ENCODE measurements at places on chromosomes 3 and 15.

DNA sequence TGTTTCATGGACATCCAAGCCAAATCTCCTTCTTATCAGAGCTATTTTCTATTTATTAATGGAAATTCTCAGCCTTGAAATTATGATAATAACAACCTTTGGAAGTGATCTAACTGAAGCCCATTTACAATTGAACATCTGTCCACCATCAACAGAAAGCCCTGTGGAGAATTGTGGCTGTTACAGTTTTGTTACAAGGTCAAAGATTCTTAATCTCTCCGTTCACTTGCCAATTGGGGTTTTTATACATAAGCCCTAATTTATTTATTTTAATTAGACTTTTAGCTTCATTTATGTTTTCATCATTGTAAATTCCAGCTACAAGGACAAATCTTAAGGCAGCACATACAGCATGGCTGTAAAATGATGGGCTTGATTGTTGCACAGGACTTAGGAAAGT lies 3.3 kb downstream of the CERS3 start:
- DNase-seq: no peak

DNA sequence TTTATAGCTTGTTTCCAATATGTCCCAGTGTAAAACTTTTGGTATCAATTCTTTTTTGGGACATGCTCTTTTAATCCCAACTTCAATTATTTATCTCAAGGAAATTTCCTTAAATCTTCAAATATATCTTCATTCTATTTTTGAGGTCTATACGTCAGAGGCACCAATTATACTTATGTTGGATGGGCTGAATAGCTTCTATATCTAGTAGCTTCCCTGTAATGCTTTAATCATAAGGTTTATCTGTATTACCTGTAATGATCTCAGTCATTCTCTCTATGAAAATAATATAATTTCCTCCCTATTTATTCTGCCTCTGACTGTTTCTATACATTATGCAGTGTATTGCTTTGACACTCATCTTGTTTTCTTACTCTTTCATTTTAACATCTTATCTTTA lies 29.9 kb upstream of the MCCC1 start:
- no peak for DNase-seq

GRCh38 chr3:149384911-149385321 lies 7.5 kb upstream of the TM4SF1 start:
- peak; percentile 88 for DNase-seq

DNA sequence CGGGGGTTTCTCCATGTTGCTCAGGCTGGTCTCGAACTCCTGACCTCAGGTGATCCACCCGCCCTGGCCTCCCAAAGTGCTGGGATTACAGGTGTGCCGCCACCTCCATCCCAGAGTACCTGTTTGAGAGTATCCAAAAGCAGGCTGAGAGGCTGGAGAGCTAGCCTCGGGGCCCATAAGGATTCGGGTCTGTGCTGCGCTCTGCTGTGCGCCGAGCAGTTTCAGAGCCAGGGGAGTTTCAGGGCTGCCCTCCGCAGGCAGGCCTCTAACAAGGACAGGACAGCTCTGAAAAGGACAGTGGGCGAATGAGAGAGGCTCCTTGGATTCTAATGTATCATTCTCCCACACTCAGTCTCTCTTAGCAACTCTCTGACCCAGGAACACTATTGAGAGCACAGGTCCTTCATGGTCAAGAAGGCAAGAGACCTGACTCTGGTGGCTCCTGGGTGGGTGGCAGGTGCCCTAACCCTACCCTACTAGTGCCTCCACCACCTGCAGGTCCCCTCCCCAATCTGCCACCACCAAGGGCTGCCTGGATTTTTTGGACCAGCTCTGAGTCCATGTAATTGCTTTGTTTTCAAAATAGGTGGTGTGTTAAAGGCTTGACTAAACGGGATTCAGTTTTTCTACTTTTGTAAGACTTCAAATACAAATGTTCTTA lies 27.8 kb downstream of the MAGEF1 start:
- no peak for DNase-seq

DNA sequence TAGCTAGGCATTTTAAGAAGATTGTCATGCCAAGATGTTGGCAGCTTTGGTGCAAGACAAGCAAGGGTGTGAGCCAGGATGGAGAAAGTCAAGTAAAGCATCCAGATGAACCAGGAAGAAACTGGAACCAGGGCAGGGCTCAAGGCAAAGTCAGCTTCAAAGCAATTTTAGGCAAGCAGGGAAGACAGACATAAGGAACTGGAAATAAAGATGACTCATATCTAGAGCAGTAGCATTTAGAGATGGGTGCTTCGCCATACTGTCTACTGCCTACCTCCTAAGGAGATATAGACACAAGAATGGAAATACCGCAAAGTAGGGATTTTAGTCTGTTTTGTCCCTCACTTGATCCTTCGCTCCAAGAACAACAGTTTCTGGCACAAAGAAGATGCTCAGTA lies 59.9 kb downstream of the RYR3 start:
- DNase-seq: no peak

DNA sequence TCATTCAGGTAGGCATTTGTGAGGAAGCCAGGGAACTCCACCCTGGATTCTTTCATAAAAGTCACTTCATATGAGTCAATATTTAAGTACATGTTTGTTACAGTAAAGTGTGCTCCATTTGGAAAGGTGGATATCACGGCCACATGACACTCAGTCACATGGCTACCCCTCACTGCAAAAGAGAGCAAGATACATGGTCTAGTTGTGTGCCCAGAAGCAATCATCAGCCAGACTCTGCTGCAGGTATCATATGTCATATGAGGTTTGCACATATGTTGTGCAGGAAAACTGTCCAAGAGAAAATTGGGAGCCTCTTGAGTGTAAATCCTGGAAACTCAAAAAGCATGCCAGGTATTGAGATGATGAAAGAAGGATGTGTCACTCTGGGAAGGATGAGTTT lies 55.0 kb upstream of the NMNAT3 start:
- peak; percentile 52 for DNase-seq

DNA sequence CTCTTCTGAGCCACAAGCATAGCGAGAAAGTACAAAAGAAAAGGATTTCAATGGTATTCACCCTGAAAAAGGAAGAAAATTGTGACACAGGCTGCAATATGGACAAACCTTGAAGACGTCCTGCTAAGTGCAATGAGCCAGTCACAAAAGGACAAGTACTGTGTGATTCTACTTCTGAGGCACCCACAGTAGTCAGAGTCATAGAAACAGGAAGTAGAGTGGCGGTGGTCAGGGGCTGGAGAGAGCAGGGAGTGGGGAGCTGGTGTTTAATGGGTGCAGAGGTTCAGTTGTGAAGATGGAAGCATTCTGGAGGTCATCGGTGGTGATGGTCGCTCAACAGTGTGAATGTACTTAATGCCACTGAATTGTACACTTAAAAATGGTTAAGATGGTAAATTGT lies 180.5 kb downstream of the APBA2 start:
- DNase-seq: no peak

- no peak for DNase-seq
These were observed 15.2 kb downstream of the ITPR1 start for GRCh38 chr3:4508048-4508981.

DNA sequence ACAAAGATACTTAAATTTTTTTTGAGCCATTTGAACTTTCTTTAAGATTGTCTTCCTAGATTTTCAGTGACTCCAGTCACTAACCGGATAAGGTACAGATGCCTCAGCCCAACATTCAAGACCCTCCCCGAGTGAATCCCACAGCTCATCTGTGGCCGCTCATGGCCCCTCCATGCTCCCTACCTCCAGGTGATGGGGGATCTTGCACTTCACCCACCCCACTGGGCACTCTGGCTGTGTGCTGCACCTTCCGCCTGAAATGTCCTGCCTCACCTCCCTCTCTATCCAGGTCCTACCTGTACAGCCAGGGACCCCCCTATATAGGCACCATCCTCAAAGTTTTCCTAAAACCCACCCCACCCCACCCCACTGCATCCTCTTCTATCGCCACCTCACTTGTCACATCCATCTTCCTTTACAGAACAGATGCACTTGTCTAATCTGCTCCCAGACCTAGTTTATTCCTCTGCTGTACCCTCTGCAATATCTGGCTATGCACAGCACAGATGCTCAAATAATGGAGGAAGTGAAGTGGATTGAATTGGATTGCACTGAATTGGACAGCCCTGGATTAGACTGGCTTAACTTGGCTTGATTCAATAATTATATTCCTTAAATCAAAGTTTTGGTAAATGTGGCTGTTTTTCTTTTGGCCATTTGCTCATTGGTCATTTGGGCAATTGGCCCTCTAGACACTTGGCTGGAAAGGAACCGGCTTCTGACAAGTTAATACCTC lies 24.5 kb downstream of the NTRK3 start:
- DNase-seq: no peak

GRCh38 chr15:41806291-41807181 lies 21.4 kb upstream of the JMJD7 start:
- DNase-seq: peak; percentile 59

DNA sequence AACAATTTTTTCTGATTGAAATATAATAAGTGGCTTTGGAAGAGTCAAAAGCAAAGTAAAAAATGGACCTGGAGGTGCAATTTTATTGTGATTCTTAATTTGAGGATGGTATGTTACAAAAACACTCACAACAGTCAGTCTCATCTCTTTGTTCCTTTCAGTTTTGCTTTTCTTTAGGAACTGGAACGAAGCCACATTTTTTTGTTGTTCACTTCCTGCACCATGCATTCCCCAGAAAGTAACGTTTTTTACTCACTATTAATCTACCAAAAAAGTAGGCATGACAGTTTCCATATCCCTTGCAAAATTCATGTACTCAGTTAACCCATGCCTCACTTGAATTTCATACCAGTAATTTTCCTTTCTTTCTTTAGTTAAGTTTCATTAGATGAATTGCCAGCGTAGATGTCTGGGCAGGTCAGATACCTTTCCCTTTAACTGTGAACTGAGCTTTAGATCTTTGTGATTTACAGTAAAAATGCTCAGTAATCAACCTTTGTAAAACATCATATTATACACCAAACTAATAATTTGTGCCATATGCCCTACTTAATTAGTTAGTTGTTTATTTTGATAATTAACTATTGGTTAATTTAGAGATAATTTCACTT lies 384.3 kb downstream of the ROBO1 start:
- no peak for DNase-seq

GRCh38 chr3:122263058-122263457 lies 62.0 kb upstream of the CSTA start:
- DNase-seq: no peak

- DNase-seq: no peak
These were observed 73.3 kb downstream of the SETMAR start for GRCh38 chr3:4376499-4376898.

- peak; percentile 79 for DNase-seq
These were observed 95.4 kb downstream of the HCN4 start for GRCh38 chr15:73273181-73274002.

DNA sequence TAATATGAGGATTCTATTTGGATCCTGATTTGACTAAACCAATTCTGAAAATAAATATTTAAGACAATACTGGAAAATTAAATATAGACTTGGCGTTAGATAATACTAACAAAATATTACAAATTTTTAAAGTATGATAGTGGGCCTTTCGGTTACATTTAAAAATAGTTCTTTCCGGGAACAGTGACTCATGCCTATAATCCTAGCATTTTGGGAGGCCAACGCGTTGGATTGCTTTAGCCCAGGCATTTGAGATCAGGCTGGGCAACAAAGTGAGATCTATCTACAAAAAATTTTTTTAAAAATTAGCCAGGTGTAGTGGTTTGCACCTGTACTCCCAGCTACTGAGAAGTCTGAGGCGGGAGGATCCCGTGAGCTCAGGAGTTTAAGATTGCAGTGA lies 30.3 kb upstream of the GADL1 start:
- no peak for DNase-seq

DNA sequence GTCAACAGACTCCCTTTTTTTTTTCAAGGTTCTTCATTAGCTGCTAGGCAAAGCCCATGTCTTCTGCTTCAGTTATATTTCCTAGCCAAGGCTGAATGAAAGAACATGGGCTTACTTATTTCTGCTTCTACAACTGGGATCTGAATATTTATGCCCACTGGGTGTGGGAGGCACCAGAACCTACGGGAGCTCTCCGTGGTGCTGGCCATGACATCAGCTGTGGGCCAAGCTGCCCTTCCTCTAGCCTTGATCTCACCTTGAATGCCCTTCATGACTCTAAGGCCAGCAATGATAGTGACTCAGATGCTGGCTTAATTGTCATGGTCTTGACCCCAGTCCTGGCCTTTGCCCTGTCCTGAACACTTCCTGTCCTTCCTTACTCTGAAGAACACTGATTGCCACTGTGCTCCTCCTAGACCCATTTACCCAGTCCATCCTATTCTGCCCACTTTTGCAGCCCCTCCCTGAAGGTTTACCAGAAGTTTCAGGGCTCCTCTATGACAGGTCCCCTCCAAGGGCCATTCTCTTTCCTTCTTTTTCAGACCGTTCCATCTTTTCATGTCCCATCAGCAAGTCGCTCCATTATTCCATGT lies 32.8 kb upstream of the PRR20G start:
- no peak for DNase-seq

GRCh38 chr15:74589826-74590225 lies 25.8 kb upstream of the CLK3 start:
- no peak for DNase-seq

DNA sequence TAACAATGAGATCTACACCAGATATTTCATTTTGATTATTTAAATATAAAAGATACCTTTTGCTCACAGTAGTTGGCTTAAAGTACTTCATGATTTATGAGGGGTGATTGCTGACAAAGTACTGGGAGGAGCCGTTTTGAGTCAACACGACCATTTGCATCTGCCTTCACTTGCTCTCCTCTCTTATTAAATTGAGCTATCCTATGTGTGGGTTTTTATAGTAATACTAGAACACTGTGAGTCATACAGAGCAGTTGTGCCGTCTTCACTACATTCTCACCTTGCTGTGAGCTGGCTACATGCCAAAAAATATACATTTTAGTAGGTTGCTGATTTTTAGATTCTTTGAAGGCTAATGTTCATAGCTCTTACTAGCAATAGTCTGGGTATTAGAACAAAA lies 161.2 kb downstream of the ALCAM start:
- DNase-seq: no peak

- DNase-seq: no peak
These were observed 180.3 kb upstream of the ROBO2 start for GRCh38 chr3:76859596-76859995.

- peak; percentile 63 for DNase-seq
These were observed 1.4 kb downstream of the CRTAP start for GRCh38 chr3:33115024-33115768.

DNA sequence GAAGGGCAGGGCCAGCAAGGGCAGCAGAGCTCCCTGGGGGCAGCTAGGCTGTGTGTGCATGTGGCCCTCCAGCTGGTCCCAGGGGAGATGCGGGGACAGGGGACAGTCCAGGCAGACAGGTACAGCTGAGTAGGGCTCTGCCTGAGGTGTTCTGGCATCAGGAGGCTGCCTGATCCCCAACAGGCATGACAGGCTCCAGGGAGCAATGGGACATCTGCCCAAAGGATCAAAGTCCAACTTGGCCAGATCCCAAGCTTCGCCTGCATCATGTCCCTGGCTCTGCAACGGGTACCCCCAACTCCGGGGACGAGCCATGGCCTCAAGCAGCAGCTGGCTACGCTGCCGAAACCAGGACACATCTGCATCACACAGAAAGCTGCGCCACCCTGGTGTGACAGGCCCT lies 21.8 kb downstream of the ATRIP start:
- DNase-seq: no peak

GRCh38 chr15:74781431-74782258 lies at the start of gene CSK:
TSS of gene CSK (plus strand) at chr15:74782080. CDS start at chr15:74798298, 16,218 bp downstream.
- DNase-seq: peak; percentile 67
